ENCODE measurements at places on chromosomes 13 and 19. TPM values are rescaled to one million over a fixed set of nuclear protein-coding genes. Genes with fewer than 3 reads are reported as not detected.

Gene FLT3LG
- not detected for total RNA-seq

Gene LPAR2
- 27.7 TPM for total RNA-seq

Gene ELOF1
- total RNA-seq, result 53.0 TPM

Gene SELENOV
- not detected for total RNA-seq

DNA sequence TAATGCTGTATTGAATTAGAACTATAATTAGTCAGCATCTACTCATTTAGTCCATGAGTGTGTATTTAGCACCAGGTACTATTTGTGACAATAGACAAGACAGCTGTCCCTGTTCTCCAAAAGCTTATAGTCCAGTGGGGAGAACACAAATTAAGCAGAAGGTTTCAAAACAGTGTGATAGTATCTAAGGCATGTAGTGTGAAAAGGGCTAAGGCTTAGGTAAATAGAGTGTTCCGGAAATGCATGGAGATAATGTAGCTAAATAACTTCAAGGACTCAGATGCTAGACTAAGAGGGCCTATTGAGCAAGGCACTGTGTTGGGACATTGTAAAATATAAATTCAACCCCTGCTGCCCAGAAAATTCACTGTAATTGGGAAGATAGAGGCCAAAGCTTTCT is 144.1 kb upstream of the MIR17HG start:
- no peak for ATAC-seq

GRCh38 chr19:35124098-35125060 is 8.8 kb downstream of the FXYD3 start:
- ATAC-seq, result peak; percentile 88

- ATAC-seq, result no peak
Observed at GRCh38 chr13:61136093-61136492, 279.6 kb downstream of the PCDH20 start.

DNA sequence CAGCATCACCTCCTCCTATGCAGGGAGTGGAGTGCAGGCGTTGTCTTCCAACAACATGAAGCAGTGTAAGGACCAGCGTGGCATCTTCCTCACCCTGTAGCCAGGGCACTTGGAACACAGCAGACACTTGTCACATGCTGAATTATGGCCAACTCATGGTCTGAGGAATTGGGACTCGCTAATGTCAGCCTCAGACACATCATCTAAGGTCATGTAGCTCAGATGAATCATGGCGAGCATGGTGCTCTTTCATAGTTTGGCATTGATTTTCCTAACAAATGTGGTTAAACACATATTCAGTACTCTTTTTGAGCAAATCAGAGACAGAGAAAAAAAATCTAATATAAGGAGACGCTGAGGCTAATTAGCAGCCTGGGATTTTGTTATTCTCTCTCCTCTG is 99.6 kb upstream of the SGCG start:
- ATAC-seq, result peak; percentile 26

GRCh38 chr13:42702716-42703115 is 78.7 kb upstream of the FAM216B start:
- no peak for ATAC-seq

- no peak for ATAC-seq
Observed at GRCh38 chr13:109427148-109427547, 359.2 kb downstream of the IRS2 start.

DNA sequence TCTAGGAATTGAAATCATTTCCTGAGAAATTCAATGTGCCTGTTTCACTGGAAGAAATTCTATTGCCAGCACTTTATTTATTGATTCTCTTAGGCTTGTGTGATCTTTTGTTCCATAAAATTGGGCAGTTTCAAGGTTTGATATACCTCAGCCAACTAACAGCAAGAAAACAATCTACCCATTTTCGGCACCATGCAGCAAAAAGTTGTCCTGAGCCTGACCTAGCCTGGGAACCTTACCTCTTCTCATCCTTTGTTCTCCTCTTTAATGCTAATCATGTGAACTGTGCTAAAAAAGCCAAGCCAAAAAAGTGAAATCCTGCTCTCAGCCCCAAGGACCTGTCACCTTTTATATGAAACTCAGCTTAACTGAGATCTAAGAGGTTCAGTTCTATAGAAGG is 477.3 kb downstream of the SUCLA2 start:
- no peak for ATAC-seq

GRCh38 chr13:90270226-90270625 is 1077.3 kb upstream of the MIR17HG start:
- ATAC-seq, result no peak

GRCh38 chr19:16383584-16384161 is 59.0 kb downstream of the KLF2 start:
- peak; percentile 5 for ATAC-seq

- ATAC-seq, result no peak
Observed at GRCh38 chr13:93769101-93769500, 542.5 kb downstream of the GPC6 start.

Data from motor neuron (in vitro differentiated cells).